WERI-Rb-1 (cell line): ENCODE measurements at places on chromosomes 11 and 22.

DNA sequence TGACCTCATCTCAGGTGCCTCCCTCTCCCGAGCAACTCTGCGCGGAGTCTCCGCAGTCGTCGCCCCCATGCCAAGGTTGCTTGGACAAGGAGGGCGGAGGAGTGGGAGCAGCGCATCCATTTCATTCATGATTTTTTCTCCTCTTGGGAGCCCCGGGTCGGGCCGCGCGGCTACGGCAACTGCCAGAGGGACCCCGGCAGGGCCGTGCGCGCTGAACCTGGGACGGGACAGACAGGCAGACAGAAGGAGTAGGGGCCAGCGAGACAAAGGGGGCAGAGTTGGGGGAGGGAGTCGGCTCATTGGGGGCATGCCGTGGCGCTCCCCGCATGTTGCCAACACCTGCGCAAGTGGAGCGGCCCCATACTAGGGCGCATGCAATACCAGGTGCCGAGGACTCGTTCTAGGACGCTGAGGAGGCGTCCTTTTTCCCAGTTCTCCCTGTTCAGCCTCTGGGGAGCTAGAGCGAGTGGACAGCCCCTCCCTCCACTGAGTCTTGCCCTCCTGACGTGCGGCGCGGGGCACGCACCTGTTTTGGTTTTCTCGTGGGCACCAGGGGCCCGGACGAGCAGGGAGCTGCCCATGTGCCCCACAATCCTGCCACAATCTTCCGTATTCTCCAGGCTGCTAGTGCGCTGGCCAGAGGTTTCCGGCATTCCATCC lies 501 bp upstream of the PTPN5 start:
- no peak for DNase-seq

GRCh38 chr11:105907319-105907718 lies 114.7 kb downstream of the MSANTD4 start:
- DNase-seq: peak; percentile 21

- DNase-seq: no peak
Measured at GRCh38 chr11:12717851-12718291, 43.6 kb downstream of the TEAD1 start.

DNA sequence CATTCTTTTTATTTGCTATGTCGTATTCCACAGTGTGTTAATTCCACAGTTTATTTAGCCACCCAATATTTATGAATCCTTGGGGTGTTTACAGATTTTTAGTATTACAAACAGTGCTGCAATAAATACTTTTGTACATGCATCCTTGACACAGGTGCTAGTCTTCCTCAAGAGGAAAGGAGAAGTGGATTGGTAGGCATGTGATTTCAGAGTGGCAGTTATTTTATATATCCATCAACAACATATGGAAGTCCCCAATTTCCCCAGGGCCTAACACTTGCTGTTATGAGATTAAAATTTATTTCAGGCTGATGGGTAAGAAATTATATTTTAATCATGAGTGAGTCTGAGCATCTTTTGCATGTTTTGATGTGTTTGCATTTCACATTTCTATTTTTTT lies 17.9 kb downstream of the TRIM44 start:
- no peak for DNase-seq

DNA sequence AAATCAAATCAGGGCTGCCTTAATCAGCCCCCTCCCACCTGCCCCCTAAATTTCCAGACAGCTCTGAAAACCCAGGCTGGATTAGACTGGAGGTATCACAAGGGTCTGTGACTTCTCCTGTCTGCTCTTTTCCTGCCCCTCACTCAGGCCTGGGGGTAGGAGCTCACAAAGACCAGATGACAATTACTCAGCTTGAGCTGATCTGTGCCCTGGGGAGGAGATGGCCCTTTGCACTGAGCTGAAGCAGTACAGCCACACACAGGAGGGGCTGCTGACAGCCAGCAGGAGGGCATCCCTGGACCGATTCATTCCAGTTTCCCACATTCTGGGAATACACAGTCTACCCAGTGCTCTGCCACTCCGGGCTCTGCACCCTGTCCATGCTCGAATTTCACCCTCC lies 4.2 kb downstream of the ABCC8 start:
- DNase-seq: peak; percentile 52

DNA sequence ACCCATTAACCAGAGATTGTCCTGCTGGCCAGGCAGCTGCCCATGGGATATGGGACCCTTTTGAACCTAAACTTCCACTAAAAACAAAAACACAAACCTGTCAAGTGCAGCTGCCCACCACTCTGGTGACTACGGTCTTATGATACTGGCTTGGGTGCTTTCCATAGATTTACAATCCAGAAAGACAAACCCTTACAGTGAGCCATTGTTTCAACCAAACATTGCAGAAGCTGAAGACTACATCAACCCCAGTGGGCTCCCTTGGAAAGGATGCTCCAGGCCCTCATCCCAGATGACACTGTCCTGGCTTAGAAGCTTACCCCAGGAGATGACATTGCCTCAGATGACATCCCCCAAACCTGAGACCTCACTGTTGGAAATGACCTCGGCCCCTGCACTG lies 56.9 kb upstream of the WNT11 start:
- DNase-seq: no peak

GRCh38 chr22:37639070-37639760 lies at the start of gene SH3BP1:
TSS of gene SH3BP1 (plus strand) at chr22:37639669. CDS start at chr22:37639788, 119 bp downstream.
- peak; percentile 55 for DNase-seq

GRCh38 chr11:1751999-1752906 lies 1.9 kb upstream of the IFITM10 start:
- DNase-seq: no peak

GRCh38 chr11:46658259-46658658 lies 40.9 kb downstream of the ATG13 start:
- DNase-seq: no peak

GRCh38 chr22:42863349-42863961 lies 6.4 kb upstream of the ARFGAP3 start:
- no peak for DNase-seq

- peak; percentile 66 for DNase-seq
Measured at GRCh38 chr11:18731949-18732821, 6.2 kb upstream of the IGSF22 start.

- DNase-seq: no peak
Measured at GRCh38 chr11:72826191-72826941, 12.2 kb downstream of the ATG16L2 start.

GRCh38 chr11:131372234-131372962 lies 2.0 kb downstream of the NTM start:
- no peak for DNase-seq

DNA sequence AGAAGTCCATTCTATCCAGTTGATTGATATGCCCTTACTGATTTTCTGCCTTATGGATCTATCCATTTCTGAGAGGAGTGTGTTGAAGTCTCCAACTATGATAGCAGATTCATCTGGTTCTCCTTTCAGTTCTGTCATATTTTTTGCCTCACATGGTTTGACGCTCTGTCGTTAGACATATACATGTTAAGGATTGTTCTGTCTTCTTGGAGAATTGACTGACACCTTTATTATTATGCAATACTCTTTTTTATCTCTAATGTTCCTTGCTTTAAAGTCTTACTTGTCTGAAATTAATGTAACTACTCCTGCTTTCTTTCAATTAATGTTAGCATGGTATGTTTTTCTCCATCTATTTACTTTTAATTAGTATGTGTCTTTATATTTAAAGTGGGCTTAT lies 12.1 kb upstream of the ARHGAP20 start:
- DNase-seq: no peak
